ENCODE measurements at places on chromosomes 2 and 18. TPM values are rescaled to one million over a fixed set of nuclear protein-coding genes. Genes with fewer than 3 reads are reported as not detected.

GRCh38 chr2:157333304-157334047, 7.9 kb upstream of the ERMN start:
- DNase-seq: no peak

DNA sequence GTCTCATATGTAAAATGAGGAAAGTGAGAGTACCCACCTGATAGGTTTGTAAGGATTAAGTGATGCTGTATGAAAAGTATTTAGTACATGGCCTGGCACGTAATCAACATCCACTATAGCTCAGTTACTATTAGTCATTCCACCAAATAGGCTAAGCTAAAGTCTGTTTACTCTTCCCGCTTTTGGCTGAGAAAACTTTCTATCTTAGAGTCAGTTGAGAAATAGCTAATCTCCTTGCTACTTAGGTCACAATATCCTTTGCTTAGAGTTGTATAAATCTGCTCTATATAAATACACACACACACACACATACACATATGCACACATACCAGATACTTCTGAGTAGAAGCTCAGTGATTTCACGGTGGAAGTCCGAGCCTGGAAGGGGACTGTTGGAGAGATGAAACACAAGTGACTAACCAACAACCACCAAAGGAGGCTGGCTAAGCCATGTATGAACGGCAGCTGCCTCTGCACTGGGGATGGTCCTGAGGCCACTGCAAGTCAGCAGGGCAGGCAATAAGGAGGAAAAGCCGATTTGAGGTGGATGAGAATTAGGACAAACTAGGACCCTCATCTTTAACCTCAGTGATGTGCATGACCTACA, 104.6 kb upstream of the EPHA4 start:
- no peak for DNase-seq

- DNase-seq: no peak
These were observed 2.4 kb upstream of the ARHGEF4 start for GRCh38 chr2:130834091-130834930.

GRCh38 chr2:13135856-13136255, 419.1 kb downstream of the TRIB2 start:
- DNase-seq: peak; percentile 24

DNA sequence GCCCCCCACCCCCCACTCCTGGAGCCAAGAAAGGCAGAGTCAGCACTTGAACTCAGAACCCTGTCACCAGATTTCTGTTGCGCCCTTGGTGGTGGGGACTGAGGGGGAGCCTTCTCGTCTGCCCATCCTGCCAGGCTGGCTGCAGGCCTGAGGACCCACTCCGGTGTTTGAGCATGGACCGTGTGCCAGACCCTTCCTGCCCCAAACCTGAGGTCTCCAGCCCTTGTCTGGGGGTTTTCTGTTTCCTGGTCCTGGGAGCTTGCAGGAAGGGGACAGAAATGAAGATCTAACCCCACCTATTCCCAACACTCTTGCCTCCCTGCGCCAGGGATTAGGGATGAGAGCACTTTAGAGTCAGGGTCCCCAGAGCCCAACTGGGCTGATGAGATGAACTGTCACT, 190.6 kb downstream of the HAUS1 start:
- no peak for DNase-seq

GRCh38 chr2:54572636-54573536, 116.8 kb downstream of the SPTBN1 start:
- no peak for DNase-seq

DNA sequence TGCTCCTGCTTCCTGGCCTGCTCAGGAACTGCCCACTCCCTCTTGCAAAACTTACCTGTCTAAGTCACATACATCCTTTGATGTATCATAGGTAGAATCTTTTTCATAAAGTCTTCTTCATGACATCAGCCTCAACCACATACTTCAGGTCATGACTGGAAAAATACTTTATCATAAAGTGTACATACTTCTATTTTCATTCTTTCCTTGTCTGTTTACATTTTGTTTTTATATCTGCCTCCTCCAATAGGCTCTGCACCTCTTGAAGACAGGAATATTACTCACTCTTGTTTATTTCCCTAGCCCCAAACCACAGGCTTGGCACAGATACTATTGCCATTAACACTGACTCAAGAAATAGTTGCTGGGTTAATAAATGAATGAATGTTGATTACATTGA, 43.6 kb upstream of the ZNF804A start:
- no peak for DNase-seq

- DNase-seq: no peak
These were observed 49.1 kb upstream of the ANKRD62 start for GRCh38 chr18:12044591-12044990.

GRCh38 chr2:68907920-68908253, 36.7 kb upstream of the BMP10 start:
- DNase-seq: no peak

GRCh38 chr2:27856386-27856785, 33.8 kb downstream of the RBKS start:
- DNase-seq: no peak

The SPC25 gene
- polyA plus RNA-seq: not detected

The SIX3 gene
- not detected for polyA plus RNA-seq

The CYP27A1 gene
- polyA plus RNA-seq: 14.0 TPM

The TEKT4 gene
- not detected for polyA plus RNA-seq

The QPCT gene
- polyA plus RNA-seq: 3.1 TPM
